ENCODE measurements at places on chromosomes 5 and 9.

DNA sequence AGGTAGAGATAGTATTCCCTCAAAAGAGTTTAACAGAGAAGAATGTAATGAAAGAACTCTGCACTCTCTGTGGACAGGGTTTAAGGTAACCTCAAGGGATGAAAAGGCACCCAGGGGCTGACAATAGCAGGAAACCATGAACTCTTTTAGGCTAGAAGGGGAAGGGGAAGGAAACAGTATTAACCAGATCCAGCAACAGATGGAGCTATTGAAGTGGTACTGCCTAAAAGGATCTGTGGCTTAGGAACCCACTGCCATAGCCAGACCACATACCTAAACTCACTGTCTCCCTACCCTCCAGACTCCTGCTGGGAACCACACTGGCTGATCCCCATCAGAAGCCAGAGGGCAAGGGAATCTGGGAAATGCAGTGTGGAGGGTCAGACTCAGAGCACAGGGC lies 35.5 kb downstream of the PLGRKT start:
- DNase-seq = no peak

DNA sequence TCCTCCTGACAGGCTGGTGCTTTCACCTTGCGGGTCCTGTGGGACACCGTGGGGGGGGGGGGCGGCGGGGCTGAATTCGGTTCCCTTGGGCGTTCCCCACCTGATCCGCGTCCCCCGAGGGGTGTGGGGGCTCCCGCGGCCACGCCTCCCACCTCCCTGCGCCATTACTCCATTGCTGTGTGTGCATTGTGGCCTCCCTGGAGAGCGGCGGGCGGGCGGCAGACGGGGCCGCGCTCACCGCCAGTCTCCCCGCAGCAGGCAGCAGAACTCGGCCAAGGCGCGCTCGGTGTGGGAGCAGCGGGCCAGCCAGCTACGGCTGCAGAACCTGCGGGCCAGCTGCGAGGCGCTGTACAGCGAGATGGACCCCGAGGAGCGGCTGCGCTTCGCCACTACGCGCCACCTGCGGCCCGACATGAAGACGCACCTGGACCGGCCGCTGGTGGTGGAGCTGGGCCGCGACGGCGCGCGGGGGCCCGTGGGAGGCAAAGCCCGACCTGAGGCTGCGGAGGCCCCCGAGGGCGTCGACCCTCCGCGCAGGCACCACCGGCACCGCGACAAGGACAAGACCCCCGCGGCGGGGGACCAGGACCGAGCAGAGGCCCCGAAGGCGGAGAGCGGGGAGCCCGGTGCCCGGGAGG lies 145.3 kb downstream of the CACNA1B start:
- DNase-seq = no peak

DNA sequence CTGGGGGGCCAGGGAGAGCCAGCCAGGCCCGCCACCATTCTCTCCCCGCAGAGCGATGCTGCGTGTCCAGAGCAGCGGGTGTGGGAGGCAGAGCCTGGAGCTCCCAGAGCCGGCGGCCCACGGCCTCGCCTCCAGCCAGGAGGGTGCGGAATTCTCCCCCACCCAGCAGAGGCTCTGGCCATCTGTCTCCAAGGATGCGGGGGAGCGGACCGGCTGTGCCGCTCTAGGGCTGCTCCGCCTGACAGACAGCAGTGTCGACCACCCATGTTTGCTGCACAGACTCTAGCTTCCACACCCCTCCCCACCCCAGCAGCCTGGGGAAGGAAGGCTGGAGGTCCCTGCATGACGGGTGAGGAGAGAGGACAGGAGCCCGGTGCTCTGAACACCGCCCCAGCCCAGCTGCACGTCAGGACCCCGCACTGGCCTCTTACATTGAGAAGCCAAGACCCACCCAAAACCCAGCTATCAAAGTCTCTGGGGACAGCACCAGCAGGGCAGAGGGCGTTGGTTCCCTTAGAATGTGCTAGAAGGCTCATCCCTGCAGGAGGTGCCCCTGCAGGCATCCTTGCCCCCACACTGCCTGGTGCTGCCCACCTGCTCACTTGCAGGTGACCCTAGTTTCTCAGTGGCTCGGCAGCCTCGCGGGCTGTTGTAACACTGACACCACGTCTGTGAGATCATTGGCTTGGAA lies 29.7 kb upstream of the FCN1 start:
- no peak for DNase-seq

GRCh38 chr9:87970602-87971001 lies 3.7 kb downstream of the CDK20 start:
- no peak for DNase-seq

DNA sequence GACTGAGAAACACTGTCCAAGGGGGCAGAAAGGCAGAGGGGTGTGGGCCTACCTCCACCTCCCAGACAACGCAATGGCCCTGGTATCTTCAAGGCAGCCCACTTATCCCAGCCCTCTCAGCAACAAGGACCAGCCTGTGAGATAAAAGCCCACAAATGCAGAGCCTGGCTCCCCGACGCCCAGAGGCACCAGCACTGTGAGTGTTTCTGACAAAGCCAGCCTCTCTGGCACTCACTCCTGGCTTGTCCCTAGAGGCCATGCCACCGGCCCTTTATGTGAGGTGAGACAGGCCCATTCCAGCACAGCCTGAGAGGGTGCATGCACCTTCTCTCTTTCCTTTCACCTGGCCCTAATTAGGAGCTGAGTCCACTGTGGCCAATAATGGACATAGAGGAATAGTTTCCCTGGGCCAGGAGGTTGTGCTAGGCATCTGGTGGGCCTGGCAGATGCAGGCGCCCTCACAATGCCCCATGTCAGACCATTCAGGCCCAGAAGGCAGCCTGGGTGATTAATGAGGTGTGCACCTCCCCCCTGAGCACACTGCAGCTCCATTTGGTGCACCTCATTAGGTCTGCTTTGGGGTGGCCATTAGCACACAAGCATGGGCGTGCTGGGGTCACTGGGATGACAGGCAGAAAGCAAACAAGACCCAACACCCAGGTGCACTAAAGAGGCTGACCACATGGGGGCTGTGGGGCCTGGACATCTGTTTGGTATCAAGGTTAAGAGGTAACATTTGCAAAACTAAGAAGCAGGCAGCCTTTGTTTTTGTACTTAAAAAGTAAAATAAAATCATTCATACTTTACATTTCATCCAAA lies 176.0 kb downstream of the MED10 start:
- DNase-seq = no peak

DNA sequence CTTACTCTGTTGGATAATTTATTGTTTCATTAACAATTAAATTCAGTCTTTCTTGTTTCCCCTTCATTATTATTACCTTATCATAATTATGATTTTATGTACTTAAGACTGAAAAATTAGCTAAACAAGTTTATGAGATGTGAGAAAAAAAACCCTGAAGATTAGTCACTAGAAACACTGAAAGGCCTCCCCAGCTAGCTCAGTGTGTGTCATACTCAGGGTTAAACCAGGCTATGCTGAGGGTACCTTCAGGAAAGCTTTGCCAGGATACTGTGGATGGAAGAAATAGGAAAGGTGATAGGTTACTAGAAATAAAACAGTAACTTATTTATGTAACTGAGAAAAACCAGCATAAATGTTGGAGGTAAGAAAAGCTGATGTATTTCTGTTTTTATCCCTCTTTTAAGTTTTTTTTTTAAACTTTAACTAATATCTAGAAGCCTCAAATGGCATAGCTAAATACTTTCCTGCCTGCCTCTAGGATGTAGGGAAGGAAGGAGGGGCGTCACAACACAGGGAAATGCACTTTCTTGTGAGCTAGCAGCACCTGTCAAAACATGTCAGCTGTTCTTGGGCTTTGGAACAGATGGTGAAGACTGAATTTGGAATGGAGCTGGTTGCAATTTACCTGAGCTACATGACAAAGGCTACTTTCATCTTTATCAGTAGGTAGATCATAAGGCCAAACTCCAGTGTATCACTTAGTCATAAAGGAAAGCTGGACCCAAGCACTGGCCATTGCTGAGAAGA lies 24.2 kb downstream of the NMRK1 start:
- no peak for DNase-seq

DNA sequence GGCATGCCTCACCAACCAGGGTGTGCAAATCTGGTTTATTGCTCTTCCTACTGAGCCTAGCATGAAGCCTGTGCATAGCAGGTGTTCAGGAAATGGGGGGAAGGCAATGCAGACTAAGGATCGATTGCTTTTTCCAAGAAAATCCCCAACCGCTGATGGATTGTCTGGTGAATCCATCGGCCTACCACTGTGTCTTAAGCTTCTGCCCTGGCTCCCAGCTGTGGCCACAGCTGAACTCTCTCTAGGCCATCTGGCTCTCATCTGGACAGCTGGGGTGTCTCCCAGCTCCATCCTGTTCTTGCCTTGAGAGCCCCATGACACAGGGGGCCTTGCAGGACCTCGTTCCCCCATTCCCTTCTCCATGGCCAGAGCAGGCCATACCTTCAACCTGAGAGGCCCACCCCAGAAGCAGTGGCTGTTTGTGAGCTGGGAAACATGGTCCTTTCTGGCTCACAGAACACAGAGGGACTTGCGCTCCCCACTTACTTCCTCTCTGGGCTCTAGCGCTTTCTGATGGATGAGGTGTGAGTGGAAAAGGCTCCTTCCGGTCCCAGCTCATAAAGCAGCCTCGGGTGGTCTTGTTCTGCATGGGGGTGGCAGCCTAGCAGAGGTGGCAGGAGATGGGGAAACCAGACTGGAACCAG lies 41.8 kb downstream of the COL27A1 start:
- DNase-seq = no peak

DNA sequence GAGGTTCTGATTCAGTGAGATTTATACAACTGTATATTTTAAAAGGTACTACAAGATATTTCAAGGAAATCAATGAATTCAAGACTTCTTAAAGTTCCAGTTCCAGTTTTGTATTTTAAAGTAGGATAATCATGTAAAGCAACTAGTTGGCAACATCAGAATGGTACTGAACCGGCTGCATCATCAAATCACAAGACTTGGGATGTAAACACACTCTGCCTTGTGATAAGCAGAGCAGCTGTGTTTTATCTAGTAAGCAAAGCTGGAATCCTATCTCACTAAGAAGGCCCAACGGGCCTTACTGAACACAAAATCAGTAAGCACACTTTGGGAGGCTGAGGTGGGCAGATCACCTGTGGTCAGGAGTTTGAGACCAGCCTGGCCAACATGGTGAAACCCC lies 327.2 kb upstream of the NREP start:
- DNase-seq = no peak

- no peak for DNase-seq
These were observed 62.0 kb downstream of the DROSHA start for GRCh38 chr5:31469886-31470285.

DNA sequence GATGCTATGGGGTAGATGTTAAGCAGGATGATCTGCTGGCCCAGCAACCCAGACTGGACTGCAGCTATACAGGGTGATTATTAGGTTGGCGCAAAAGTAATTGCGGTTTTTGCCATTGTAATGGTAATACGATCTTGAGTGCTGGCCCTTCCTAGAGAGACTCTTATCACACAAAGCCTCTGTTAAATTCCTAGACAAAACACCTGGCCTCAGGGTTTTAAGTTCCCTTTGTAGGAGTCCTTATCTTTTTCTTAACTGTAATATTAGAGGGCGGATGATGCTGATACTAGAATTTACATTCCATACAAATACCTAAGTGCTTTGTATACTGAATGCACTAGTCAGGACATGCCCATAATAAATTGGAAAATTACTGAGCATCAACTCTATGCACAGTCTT lies 222.2 kb downstream of the NDUFS4 start:
- no peak for DNase-seq

GRCh38 chr5:148085977-148086705 lies 22.4 kb downstream of the SPINK5 start:
- DNase-seq = no peak

GRCh38 chr5:36877667-36878391 lies 1.3 kb downstream of the NIPBL start:
- DNase-seq = no peak

DNA sequence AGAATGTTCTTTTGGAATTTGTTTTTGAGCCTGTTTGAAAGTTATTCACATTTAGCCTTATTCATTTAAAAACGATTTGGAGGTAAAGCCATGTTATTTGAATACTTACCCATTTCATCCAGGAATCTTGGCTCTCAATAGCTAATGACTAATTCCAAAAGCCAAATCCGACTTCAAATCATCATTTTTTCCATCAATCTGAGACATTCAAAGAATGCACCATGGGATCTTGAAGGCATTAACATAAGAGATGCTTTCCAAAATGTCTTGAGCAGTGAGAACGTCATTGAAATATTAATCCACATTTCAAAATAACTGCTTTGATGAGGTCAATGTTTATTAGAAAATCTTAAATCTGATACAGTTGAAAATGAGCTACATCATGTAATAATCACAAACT lies 617.0 kb upstream of the RORB start:
- no peak for DNase-seq

GRCh38 chr5:174457141-174457678 lies 267.2 kb upstream of the MSX2 start:
- no peak for DNase-seq

- DNase-seq = no peak
These were observed 7.4 kb downstream of the GRAMD2B start for GRCh38 chr5:126430631-126431030.

GRCh38 chr5:169796731-169797130 lies 159.7 kb downstream of the DOCK2 start:
- DNase-seq = no peak

DNA sequence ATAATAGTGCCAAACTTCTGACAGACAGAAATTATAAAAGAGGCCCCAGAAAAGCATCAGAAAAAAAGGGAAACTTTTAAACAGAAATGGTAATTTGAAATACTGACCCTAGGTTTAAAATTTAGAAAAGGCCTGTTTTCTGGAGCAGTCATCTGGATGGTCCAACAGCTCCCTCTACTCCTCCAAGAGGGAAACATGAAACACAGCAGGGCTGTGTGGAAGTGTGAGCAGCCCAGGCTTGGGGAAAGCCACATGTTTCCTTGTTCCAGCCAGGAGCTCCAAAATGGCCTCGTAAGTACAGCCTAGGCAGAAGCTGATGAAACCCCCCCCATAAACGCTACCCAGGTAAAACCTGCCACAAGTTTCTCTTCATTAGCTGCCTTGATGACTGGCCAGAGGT lies 499.3 kb upstream of the ADAMTS16 start:
- DNase-seq = no peak

DNA sequence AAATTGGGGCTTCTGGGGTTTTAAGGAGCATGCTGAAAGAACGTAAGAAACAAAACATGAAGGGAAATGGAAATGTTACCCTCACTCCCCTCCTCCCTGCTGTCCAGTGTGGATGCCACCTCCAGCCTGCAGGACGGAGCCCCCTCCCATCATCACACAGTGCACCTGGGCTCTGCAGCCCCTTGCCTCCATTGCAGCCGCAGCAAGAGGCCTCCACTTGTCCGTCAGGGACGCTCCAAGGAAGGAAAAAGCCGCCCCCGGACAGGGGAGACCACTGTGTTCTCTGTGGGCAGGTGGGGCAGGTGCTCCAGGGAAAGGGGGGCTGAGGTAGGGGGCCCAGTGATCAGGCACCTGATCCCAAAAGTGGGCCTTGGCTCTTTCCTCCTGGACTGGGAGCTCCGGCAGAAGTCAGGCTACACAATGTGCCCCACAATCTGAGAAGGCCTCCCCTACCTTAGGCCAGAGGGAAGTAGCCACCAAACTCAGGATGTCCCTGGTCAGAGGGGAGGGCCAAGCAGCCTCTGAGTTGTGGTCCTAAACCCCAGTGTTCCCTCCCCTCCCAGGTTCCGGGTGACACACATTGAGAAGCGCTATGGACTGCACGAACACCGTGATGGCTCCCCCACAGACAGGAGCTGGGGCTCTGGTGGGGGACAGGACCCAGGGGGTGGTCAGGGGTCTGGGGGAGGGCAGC lies 2.7 kb downstream of the RELL2 start:
- DNase-seq = no peak

GRCh38 chr5:7364226-7364875 lies 31.6 kb upstream of the ADCY2 start:
- DNase-seq = peak; percentile 13

Measured in fibroblast of skin of left quadriceps (primary cell).